Stimulated activated CD8-positive, alpha-beta memory T cell treated with anti-CD3 and anti-CD28 coated beads, Interleukin-15, amount 100 ng/mL, for 4 hours (primary cell): ENCODE measurements at places on chromosomes 7 and 10.

- DNase-seq: no peak
These were observed 239.3 kb downstream of the THSD7A start for GRCh38 chr7:11592699-11593098.

GRCh38 chr10:84665211-84665610 lies 336.8 kb downstream of the CCSER2 start:
- no peak for DNase-seq

GRCh38 chr10:131982185-131982756 lies 548 bp upstream of the BNIP3 start:
- no peak for DNase-seq

- no peak for DNase-seq
These were observed 429.1 kb downstream of the ACTR3B start for GRCh38 chr7:153188630-153189029.

DNA sequence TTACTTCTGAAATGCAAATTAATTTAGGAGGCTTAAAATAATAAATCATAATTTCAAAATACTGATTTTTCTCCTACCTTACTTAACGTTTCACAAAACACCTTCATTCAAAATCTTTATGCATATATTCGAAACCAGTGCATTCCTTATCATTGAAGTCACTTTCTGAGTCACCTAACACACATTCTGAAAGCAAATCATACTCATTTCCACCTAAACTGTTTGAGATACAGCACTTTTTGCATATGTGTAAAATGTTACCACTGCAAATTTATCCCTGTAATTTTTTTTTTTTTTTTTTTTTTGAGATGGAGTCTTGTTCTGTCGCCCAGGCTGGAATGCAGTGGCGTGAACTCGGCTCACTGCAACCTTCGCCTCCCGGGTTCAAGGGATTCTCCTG lies 15.7 kb downstream of the PPP3CB start:
- no peak for DNase-seq

DNA sequence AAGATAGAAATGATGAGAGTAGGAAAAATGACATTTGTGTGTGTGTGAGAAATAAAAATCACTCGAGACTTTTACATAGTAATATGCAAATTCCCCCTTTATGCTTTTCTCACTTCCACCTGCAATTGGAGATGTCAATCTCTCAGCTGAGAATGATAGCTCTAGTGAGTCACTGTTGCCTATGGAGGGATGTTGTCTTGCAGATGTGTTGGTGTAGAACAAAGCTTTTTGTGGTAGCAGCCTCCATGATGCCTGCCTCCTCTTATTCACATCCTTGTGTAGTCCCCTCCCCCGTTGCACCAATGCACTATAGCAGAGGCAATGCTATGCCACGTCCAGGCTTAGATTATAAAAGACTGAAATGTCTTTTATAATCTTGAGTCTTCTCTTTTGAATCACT lies 33.8 kb downstream of the SPAG6 start:
- no peak for DNase-seq

DNA sequence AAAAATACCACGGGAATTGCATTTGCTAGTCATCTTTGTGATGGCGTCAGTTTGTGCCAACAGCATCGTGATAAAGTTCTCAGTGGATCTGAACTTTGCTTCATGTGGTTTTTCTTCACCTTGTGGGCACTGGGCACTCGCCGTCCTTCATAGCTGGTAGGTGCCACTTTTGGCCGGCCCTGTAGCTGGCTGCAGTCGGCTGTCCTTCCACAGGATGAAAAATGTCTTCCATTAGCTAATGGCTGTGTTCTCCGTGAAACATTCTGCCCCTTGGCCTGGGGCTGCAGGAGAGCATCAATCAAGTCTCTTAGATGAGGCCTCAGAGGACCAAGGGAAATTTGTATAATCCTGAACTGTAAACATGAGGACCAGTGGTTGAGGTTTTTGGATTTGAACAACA lies 145.3 kb downstream of the DYNC1I1 start:
- no peak for DNase-seq

GRCh38 chr10:89256340-89256739 lies 4.8 kb upstream of the LIPA start:
- DNase-seq: no peak

- no peak for DNase-seq
These were observed 253.4 kb downstream of the DOCK4 start for GRCh38 chr7:111952783-111953182.

DNA sequence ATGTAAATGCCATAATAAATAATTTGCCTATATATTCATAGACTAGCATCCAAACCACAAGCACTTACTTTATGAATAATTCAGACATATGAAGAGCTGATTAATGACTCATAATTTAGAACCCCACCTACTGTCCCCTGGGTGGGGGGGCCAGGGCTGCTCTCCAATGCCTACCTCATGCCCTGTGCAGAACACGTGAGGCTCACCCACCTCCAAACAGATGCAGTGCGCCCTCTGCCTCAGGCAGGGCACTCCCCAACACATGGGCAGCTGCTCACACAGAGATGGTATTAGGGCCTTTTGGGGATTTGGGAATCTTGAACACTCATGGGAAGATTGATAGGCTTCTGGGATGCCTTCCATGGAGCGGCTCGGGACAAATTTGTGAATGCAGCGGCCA lies 75.1 kb upstream of the INSIG1 start:
- no peak for DNase-seq

DNA sequence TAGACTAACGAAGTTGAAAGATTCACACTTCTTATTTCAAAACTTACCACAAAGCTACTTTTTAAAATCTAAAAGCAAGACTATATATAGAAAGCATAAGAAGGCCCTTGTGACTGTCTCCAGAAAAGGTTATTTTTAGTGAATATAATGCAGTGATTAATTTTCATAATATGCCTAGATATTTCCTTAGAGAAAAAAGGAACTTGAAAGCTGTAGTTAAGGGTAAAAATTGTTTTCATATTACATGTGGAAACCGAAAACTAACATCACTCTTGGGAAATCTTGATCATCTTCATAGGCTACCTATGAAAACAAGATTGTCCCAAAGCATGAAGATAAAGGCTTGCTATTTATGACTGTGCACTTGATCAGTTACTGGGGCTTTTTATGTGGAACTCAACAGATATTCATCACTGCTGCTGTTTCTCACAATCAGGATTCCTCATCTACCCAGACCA lies 223.2 kb downstream of the SH2D4B start:
- no peak for DNase-seq

- no peak for DNase-seq
These were observed 94.1 kb downstream of the TCF7L2 start for GRCh38 chr10:113044016-113044755.

GRCh38 chr10:32972460-32972859 lies 14.4 kb upstream of the ITGB1 start:
- DNase-seq: no peak

DNA sequence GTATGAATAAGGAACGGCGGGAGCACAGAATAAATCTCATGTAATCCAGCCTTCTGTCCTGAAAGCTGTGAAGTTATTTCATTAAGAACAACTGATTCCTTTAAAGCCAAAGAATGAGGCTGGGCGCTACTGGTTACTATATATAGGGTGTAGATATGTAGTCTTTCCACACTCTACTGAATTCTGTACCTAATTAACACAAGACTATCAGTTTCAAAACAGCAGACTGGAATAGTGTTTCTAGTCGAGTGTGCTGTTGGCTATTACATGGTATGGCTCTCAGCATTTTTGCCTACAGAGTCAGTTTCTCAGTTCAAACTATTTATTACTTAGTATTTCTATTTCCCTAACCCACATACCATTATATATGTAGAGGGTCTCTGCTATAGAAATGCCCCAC lies 163.3 kb downstream of the THSD7A start:
- DNase-seq: no peak

- no peak for DNase-seq
These were observed 6.2 kb downstream of the CALHM2 start for GRCh38 chr10:103445767-103446567.

DNA sequence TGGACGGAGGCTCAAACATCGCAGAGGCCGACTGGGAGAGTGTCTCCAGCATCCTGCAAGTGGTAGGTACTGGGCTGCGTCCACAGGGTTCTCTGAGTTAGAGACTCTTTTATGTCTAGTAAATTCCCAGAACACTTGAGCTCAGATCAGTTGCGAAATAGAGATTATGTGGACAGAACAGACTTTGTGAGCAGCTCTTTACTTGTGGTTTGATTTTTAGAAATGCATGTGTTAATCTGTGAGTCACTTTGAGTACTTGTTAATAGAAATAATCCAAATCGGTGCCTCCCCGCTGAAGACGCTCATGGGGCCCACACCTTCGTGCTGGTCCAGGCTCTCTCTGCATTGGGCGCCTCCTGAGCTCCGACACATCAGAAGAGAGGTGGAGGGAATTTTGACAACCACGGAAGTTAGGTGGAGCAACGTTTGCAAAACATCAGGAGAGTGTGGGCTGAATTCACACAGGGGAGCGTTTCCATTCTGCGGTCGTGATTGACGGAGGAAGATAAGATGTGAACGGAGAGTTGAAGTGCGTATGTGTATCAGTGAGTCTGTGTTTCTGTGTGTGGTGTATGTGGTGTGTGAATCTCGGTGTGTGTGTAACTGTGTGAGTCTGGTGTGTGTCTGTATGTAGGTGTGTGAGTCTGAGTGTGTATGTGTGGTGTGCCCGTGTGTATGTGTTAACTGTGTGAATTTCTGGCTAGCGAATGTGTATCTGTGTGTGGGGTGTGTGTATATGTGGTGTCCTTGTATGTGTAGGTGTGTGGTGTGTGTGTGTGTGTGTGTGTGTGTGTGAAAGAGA lies 32.1 kb downstream of the PFKP start:
- no peak for DNase-seq

DNA sequence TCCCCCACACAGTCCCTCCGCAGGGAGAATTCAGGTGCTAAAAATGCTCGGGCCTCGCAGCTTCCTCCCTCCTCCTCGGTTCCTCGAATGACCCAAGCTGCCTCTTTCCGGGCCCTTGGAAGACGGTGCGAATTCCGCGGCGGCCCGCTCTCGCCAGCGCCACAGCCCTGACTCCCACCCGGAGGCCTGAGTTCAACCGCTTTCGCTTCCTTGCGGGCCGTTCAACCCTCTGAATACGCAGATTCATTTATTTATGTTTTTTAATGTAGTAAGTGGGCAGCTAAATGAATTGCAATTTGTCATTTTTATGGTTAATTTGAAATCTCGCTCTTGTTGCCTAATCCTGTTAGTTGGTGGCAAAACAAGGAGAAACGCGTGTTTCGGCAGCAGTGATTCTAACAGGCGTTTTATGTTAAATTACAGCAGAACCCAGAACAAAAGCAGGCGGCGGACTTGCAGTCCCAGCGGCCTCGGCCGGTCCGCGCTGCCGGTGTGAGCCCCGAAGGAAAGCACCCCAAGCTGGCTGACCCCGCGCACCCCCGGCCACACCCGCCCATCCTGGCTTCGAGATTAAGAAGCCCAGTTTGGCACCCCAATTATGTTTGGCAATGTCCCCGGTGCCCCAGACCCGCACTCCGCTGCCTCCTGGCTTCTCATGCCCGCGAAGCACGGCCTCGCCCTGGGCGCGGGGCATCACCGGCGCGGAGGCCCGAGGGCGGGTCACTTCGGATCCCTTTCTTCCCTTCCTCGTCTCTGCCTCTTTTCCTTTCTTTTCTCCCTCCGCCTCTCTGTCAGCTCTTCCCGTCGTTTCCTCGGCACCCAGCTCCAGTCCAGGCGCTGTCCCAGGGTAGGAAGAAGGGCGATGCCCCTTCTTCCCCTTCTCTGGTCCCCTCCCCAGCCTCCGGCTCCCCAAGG lies 75.9 kb downstream of the INSIG1 start:
- no peak for DNase-seq

DNA sequence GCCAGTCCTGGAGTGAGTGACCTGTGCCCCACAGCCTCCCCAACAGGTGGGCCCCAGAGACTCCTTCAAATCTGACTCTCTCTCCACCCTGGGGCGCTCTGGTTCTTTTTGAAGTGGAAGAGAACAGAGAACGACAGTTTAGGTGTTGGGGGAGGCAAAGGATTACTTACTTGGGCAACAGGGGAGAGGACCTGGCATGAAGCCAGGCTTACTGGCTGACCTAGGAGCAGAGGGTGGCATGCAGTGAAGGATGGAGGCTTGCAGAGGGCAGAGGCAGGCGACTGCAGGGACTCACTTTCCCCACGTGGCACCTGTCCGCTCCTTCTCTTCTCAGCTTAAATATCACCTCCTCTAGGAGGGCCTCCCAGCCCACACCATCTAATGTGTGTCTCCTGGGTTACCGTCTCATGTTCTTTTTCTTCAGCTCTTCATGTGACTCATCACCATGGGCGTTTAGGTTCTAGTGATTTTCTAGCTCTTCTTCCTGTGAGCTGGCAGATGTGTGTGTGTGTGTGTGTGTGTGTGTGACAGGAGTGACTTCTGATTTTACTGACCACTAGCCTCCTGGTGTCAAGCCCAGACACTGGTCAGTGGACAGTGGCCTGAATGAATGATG lies 15.5 kb downstream of the LZTS2 start:
- DNase-seq: no peak

GRCh38 chr7:158239290-158239981 lies 348.2 kb downstream of the PTPRN2 start:
- DNase-seq: no peak

- no peak for DNase-seq
These were observed 46.6 kb upstream of the GRID1 start for GRCh38 chr10:86413046-86413728.

DNA sequence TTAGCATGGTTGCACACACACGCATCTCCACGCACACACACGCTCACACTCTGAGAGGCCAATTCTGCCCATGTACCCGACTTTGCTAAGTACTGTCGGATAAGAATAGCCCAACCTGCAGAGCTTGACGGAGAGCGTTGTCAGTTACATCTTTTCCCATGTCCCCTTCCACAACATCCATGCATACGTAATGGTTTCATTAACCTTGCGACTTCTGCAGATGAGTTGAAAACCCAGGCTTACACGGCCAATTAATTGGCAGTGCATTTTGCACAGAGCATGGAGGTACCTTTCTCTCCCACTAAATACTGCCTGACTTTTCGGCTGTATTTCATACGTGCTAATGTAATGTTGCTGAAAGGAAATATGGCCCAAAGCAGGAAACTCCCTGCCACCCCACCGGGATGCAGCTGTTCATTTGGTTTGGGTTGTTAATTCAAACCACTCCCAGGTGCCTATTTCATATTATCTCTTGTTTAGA lies 291.2 kb upstream of the HABP2 start:
- DNase-seq: no peak

- DNase-seq: no peak
These were observed 515.3 kb downstream of the GRID1 start for GRCh38 chr10:85851325-85851724.

DNA sequence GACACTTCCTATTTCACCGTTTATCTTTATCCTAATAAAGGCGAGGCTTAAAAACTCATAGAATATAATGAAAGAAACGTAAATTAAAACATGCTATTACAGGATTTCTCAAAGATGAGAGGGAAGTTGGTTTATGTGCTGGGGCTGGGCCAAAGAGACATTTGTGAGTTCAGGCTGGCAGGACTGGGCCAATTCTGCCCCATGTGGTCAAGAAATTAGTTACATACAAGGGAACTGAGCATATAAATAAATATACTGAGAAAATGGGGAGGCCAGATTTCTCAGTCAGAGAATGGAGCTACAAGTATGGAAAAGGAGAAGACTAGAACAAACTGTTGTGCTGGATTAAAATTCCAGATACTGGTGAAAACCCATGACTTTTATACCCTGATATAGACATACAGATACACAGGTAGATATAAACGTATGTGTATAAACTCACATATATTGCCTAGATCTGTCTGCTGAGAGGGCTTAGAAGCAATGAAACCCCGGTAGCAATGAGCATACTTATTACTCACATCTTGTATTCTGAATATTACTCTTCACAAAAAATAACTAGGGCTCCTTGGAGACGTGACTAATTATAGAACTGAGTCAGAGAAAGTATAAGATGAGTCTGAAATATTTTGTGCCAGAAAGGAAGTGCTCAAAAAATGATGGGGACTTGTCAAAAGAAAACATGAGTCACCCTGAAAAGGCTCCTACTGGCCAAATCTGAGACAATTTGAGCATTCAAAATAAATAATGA lies 155.7 kb upstream of the FGFR2 start:
- no peak for DNase-seq
